ENCODE measurements at places on chromosomes 3 and 15. TPM values are rescaled to one million over a fixed set of nuclear protein-coding genes. Genes with fewer than 3 reads are reported as not detected.

The AMT gene
- total RNA-seq: 11.3 TPM

The GOLGA6L1 gene
- not detected for total RNA-seq

The AADACL2 gene
- not detected for total RNA-seq

The OR5K3 gene
- total RNA-seq: not detected

The UTS2B gene
- total RNA-seq: 0.42 TPM

The HHATL gene
- not detected for total RNA-seq

The ACP3 gene
- total RNA-seq: 1.2 TPM

The PLCB2 gene
- total RNA-seq: 23.6 TPM

The ASB14 gene
- not detected for total RNA-seq

The RLBP1 gene
- total RNA-seq: not detected

The MLF1 gene
- total RNA-seq: 8.7 TPM

The PHLDB2 gene
- total RNA-seq: 166 TPM

The ADGRG7 gene
- 0.51 TPM for total RNA-seq

The PLSCR2 gene
- total RNA-seq: 1.4 TPM

The ZNF860 gene
- total RNA-seq: 0.65 TPM

The PLCH1 gene
- total RNA-seq: not detected

The SLITRK3 gene
- total RNA-seq: 0.24 TPM

DNA sequence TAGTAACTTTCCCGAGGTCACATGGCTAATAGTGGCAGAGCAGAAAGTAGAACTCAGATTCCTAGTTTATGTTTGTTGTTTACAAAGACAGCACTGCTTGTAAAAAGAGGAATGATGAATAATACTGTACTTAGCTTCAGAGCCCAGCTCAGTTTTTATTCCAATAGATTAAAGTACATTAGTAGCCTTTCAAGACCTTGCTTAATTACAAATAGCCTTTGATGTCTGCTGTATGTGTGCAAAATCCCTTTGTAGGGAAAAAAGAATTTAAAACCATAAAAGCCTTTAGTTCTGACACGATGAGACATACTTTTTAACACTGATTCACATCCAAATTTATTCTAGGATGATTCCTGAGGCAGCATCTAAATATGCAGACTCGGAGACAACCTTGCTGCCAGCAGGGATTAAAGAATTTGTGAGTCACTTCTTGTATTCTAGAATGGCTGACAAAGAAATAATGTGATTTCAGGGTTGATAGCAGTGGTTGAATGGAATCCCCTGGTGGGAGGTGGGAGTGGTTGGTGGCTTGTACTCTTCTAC, 324.2 kb upstream of the TGFBR2 start:
- no peak for DNase-seq

DNA sequence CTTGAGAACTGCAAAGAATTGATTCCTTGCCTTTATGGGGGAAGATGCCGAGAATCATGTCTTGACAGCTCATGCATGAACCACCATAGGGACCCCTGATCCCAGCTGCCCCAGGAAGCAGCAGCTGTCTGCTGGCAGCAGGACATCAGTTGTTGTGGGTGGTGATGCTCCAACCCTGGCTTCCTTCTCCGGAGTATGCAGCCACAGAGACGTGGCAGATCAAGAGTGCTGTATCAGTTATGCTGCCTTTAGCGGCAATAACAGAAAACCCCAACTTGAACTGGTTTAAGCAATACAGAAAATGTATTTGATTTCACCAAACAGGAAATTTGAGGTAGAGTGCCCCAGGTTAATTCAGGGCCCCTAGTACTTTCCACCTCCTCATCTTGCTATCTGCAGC, 92.2 kb upstream of the TNFAIP8L3 start:
- DNase-seq: no peak

GRCh38 chr3:177126015-177126773, 71.1 kb downstream of the TBL1XR1 start:
- no peak for DNase-seq

- no peak for DNase-seq
Measured at GRCh38 chr15:62561059-62561519, 396.0 kb upstream of the C2CD4B start.

DNA sequence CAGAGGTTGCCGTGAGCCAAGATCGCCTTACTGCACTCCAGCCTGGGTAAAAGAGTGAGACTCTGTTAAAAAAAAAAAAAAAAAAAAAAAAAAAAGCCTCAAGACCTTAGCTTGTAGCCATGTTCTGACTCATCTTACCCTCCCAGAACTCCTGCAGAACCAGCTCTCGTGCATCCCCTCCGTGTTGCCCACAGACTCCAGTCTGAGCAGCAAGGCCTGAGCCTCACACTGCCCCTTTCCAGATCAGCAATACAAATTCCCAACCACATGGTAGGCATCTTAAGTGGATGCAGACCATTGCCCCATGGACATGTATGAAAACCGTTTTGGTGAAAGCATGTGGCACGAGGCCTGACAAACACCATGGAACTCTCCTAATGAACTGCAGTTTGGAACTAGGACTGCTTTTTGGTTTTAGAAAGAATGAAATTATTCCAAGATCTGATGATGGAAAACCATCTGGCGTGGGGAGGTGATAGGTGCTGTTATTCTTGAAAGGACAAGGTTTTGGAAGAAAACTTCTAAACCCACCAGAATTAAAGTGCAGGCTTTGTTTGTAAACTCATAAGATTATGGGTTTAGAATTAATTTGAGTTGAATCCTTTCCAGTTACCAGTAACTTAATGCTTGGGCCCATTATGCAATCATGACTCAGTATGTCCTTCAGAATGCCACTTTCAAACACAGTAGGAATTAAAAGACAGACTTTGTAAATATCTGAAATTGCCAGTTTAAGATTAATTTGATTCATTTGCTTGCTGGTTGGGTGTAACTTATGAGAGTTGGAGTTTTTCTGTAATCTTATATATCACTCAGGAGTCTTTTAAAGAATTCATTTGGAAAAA, 163.7 kb upstream of the LRTM1 start:
- DNase-seq: no peak

DNA sequence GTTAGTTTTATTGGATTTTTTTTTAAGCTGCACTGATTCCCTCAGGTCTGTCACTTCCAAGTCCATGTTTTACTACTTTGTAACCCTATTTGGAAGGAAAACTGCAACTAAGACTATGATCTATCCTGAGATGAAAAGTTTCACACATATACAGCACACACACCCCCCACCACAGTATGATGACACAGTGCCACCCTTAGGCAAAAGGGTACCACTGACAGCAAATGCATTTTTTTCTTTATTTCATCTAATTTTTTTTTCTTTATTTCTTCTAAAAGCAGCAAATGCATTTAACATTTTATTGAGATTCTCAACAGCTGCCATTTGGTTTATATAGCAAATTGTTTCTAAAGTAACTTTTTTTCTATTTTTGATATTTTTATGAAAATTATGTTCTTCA, 21.2 kb downstream of the NGRN start:
- no peak for DNase-seq

DNA sequence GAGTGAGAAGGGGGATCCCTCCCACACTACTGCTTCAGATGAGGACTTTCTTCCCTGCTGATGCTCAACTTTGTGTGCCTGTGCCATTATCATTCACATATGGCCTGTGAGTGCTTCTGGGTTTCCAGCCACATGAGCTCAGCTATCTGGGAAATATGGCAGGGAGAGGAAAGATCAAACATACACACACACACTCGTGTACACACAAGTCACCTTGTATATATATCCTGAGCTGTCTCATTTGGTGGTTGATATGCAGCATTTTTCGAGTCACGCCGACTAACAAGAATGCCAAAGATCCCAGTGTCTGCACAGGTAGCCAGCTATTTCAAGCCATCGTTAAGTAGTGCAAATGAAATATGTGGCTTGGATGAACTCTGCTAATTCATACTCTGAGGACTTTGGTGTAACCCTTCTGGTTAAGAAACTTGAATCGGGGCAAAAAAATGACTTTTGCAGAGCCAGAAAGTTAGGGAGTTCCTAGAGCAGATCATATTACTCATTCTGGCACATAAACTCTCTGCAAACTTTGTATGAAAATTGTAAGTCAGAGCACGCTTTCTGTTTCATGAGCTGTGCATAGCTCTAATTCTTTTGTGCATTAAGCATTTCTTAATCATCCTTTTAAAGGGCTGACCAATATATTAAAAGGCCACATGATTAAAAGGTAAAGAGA, 24.9 kb upstream of the WNT5A start:
- no peak for DNase-seq

DNA sequence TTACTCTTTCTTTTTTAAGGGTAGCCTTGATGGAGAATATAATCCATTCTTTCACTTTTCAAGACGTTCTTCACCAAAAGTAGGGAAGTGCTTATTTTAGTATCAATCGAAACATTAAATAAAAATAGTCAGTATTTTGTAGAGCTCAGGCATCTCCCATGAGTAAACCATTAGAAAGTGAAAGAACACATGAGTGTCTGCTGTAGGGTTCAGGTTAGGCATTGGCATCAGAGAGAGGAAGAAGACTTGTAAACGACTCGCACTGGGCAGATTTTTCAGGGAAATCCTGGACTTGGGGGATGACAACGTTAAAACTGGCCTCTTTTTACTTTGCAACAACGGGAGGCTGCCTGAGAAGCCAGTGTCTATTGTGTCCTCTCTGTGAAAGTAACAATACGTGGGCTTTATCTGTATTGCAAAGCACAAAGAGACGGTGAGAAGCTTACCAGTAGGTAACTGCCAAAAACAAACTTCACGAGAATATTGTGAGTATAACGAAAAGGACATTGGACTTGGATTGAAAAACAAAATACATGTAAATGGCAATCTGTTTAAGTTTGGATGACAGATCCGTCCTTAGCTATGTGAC, 451.7 kb downstream of the PYDC2 start:
- DNase-seq: no peak

GRCh38 chr3:21417991-21418390, 333.0 kb downstream of the ZNF385D start:
- no peak for DNase-seq

GRCh38 chr15:70766597-70766996, 3.2 kb upstream of the UACA start:
- DNase-seq: no peak

GRCh38 chr3:32551087-32551486, 19.6 kb downstream of the DYNC1LI1 start:
- DNase-seq: no peak

- DNase-seq: no peak
Measured at GRCh38 chr15:34483644-34484043, 46.0 kb upstream of the GOLGA8A start.

DNA sequence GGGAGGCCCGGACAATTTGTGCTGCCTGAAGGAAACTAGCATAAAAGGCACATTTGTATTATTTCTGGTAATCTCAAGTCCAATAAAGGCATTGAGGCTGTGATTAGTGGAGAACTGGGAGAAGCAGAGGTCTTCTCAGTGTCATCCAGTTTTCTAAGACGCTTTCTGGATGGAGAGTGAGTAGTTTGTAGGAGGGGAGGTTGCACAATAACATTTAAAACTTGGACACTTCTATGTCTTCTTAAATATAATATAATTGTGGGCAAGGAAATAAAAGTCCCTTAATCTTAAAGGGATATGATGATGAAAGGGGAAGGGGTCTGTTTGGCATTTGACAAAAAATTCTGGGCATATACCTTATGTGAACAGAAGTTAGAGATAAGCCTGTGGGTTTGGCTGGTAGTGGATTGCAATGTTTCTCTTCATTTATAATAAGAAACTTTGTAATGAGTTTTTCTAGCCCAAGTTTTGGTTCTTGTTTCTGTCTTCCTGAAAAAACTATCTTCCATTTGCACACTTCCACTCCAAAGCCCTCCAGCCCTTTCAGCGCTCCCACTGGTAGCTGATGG, 291.6 kb upstream of the TGFBR2 start:
- DNase-seq: no peak

- DNase-seq: no peak
Measured at GRCh38 chr15:23594252-23594770, 28.8 kb downstream of the MKRN3 start.

DNA sequence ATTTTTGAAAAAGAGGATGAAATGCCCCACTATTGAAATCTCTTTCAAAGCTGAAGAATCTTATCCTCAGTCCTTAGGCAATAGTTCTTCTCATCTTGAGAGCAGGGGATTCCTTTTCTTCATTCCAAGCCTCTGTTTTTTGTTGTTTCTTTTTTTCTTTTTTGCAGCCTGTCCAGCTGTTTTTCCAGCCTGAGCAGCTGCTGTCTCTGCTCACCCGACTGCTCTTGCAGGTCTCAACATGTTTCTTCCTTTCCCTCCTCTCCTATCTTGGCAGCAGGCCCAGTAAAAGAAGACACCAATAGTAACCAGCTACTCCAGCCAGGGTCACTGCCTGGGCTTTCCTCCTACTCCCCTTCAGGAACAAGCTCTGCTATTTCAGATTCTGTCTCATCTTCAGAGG, 23.8 kb downstream of the MEX3B start:
- DNase-seq: no peak

- no peak for DNase-seq
Measured at GRCh38 chr3:130950124-130950523, 56.2 kb downstream of the ATP2C1 start.

- DNase-seq: no peak
Measured at GRCh38 chr3:177960014-177960413, 576.2 kb upstream of the KCNMB2 start.

- peak; percentile 55 for DNase-seq
Measured at GRCh38 chr15:28901987-28902745, 16.4 kb downstream of the APBA2 start.

DNA sequence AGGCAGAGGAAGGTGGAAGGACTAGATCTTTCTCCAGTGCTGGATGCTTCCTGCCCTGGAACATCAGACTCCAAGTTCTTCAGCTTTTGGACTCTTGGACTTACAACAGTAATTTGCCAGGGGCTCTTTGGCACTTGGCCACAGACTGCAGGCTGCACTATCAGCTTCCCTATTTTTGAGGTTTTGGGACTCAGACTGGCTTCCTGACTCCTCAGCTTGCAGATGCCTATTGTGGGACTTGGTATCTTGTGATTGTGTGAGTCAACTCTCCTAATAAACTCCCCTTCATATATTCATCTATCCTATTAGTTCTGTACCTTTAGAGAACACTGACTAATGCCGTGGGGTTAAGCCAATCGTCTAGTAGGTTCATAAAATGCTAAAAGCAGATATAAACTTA, 8.8 kb upstream of the B3GNT5 start:
- DNase-seq: peak; percentile 86

DNA sequence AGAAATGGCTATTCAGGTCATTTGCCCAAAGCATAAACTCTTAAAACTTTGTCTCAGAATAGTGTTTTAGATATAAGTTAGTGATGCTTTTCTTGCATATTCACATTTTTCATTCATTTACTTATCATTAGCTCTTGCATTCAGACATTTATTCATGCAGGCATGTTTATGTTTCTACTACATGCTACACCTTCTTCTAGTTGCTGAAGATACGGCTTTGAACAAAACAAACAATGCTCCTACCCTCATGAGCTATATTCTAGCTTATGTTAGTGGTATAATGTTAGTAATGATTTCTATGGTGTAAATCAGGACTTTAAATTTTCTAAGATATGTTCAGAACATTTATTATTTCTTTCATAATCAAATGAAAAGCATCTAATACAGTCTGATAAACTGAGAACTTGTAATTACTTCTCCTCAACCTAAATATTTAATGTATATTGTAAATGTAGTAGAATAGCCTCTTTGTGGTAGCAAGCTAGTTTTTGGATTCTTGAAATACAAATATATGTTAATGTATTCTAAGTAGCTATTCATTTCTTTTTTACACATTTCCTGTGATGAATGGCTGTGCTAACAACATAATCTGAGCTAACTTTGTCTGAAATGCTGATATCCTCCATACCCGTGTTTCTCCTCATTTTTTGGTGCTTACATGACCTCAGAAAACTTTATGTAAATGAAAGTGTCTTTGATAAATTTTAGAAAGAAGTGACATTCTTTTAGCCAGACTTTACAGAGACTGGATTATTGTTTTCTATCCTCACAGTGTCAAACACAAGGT, 15.5 kb upstream of the GOLGA8B start:
- no peak for DNase-seq

- DNase-seq: no peak
Measured at GRCh38 chr3:94317017-94317416, 254.2 kb downstream of the NSUN3 start.

GRCh38 chr15:100918690-100919480, at the start of gene LRRK1:
TSS of gene LRRK1 (plus strand) at chr15:100919357. CDS start at chr15:100924633, 5,276 bp downstream.
- DNase-seq: peak; percentile 73

All from aorta (tissue), 5 donors.